ENCODE measurements at places on chromosomes 2 and 18.

DNA sequence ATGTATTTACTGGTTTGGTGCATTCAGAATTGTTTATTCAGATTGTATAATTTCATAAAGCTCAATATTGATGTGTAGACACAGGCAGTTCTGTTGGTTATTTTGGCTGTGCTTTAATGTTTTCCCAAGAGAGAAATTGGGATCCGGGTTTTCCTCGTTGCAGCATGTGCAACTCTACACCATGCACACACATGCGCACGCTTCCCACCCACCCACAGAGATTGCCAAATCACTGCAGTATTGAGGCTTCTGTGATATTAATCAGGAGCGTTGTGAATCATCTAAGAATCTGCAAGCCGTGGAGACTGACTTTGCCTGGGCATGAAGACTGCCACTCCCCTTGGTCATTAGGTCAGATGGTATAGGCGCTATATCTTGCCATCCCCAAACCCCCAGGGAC is 571.5 kb downstream of the SLC4A3 start:
- DNase-seq: peak; percentile 93

DNA sequence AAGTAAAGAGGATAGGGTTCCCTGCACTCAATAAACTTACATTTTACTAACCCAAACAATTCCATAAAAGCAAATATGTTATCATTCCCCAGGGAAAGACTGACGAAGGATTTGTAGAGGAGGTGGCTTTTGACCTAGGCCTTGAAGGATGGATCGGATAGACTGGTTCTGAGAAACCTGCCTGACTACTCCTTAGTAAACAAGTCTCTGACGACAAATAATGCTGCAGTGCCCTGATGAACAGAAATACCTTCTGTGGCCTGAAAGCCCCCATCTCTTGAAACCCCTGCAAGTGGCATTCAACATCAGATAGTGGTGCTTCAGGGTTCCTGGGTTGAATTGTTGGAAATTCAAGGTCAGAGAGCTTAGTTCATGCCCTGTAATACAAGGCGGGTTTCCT is 19.2 kb downstream of the PRKCE start:
- DNase-seq: no peak

DNA sequence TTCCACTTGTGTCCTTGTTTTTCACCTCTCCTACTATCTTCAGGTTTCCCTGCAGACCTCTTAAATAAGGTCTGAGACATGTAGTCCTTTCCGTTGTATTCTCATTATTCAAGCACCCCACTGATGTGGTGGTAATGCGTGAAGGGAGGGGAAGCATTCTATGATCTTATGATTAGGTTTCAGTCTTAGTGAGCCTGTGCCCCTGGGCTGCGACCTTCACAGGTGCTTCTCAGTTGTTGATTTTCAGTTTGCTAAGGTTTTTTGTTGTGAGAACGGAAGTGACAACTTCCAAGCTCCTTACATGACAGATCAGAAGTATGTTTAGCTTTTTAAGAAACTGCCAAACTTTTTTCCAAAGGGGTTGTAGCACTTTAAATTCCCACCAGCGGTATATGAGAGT is 41.3 kb downstream of the VPS54 start:
- DNase-seq: no peak

DNA sequence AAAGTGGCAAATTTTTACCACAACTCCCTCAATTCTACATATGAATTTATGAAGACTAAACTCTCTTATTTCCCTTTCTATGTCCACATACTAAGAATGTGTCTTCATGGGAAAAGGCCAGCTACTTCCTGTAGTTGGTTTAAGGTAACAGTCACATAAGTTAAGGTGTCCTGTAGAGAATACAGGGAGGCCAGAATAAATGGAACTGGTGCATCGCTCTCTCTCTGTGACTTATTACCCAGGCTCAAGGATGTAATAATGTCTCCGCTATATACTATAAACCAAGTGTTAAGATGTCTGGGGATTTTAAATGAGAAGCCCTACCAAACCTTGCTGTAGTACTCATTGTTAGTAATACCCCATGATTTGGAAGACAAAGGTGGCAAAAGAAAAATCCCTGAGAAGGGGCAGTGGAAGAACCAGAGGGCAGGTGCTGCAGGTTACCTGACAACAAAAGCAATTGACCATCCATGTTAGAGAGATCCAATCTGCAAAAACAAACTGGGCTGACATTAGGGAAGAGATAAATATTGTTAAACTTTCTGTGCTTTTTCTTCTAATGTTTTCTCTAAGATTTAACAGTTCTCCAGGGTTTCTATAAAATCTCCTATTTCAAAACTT is 372.8 kb downstream of the TMX3 start:
- no peak for DNase-seq

DNA sequence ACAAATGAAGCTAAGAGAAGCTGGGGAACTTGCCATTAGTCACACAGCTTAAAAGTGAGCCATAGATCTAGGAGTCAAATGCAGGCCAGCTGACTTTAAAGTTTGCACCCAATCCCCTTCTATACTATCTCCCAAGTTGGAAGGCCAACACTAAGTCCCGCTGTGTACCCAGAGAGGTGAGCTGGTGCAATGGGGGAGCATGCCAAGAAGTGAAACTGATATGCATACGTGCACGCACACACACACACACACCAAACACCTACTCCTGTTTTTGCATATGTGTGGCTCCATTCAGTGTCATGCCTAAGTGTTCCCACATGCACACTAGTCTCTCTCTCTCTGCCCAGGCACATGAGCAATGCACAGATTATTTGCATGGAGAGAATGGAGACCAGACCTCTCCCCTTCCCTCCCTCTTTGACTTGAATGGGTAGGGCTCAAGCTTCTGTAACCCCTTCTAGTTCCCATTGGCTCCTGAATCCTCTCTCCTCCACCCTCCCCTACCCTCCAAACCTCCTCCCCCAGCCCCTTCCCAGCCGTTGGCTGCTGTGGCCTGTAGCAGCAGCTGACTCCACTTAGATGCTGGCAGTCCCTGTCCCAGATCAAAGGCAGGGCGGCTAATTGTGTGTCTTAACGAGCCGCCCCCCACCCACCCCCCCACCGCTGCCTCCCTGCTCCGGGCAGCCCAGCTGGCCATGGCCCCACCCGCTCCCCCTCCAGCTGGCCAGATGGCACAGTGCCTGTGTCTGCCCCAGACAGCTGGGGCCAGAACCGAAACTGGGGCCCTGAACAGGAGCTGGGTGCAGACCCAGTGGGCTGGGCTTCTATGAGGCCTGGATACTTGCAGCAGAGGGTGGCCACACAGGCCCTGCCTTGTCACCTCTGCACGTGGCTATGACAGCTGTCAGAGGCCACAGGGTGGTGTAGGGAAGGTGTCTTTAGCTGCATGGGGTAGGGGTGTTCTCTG is 5.6 kb downstream of the WNT10A start:
- no peak for DNase-seq

DNA sequence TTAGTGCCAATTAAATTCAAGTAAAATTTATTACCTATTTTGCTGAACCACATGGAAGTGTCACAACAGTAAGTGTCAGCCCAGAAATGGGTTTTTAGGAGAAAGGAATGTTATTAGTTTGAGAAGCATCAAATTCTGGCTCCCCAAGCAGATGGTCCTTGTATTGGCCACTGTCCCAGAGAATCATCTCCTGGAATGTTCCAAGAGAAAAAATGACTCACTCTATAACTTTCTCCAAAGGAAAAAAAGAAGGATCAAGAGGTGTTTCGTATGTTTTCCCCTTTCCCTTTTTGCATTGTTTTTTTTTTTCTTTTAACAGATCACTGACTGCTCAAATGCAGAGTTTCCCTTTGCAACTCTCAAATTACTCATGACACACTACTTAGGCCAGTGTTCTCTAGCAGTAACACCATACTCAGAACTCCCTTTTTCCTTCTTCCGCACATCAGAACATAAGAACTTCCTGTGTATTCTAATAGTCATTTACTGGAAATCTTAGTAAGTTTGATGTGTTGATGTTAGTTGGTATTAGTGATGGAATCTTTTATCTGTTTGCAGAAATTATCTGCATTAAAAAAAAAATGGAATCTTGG is 390.3 kb downstream of the GPD2 start:
- peak; percentile 63 for DNase-seq

DNA sequence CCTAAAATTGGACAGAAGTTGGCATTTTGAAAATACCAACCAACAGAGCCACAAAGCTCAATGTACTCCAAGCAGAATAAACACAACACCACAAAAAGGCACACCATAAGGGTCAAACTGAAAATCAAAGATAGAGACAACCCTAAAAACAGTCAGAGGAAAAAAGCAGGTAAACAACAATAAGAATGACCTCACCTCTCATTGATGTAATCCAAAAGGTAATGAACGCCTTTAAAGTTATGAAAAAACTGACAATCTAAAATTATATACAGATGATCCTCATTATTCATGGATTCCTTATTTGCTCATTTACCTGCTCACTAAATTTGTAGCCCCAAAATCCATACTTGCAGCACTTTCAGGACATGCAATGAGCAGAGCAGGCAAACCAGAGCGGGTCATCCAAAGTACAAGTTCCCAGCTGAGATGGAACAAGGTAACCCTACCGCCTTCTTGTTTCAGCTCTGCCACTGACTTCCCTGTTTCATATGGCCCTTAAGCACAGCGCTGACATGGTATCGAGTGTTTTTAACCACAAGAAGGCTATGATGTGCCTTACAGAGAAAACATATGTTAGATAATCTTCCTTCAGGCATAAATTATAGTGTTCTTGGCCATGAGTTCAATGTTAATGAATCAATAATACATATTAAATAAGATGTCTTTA is 17.0 kb downstream of the RTN4 start:
- no peak for DNase-seq

GRCh38 chr2:45965871-45966498 is 314.5 kb downstream of the PRKCE start:
- no peak for DNase-seq

DNA sequence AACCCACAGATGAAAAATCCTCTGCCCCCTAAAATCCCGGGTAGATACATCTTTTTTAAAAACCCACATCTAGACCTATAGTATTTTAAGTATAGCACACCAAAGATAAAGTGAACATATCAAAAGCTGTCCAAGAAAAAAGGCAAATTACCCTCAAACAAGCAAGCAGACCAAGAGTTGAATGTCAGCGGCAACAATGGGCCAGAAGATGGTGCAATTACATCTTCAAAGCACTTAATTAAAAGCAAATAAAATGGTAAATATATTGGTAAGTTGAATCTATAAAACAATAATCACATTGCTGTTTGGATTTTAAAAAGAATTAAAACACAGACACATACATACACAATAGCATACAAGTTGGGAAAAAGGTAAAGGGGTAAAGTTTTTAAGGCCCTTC is 98.5 kb downstream of the MYOM1 start:
- no peak for DNase-seq

DNA sequence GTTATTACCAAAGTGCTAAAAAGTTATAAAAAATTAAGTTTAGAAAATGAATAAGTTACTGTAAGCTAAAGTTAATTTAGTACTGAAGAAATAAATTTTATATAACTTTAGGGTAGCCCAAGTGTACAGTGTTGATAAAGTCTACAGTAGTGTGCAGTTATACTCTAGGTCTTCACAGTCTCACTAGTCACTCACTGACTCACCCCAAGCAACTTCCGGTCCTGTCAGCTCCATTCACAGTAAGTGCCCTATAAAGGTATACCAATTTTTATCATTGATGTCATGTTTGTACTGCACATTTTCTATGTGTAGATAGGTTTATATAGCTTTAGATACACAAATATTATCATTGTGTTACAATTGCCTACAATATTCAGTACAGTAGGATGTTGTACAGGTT is 518.3 kb upstream of the PIK3C3 start:
- peak; percentile 6 for DNase-seq

DNA sequence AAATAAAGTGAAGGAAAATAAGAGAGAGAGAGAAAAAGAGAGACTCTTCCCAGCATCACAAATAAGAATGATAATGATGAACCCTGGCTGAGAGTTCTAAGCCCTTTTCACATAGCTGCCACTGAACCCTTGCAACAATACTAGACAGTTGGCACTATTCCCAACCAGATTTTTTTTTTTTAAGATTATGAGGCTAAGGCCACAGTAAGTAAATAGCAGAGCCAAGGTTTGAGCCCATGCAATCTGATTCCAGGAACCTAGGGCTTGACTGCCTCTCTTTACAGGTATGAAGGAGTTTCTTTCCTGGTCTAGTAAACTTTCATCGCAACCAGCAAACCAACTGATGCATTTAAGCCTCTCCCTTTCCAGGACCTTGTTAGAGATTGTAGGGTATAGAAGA is 424.6 kb downstream of the NCKAP5 start:
- no peak for DNase-seq

- DNase-seq: no peak
Measured at GRCh38 chr2:174874085-174874484, 109.8 kb upstream of the CHRNA1 start.

GRCh38 chr2:215870986-215871385 is 142.4 kb downstream of the MREG start:
- no peak for DNase-seq

DNA sequence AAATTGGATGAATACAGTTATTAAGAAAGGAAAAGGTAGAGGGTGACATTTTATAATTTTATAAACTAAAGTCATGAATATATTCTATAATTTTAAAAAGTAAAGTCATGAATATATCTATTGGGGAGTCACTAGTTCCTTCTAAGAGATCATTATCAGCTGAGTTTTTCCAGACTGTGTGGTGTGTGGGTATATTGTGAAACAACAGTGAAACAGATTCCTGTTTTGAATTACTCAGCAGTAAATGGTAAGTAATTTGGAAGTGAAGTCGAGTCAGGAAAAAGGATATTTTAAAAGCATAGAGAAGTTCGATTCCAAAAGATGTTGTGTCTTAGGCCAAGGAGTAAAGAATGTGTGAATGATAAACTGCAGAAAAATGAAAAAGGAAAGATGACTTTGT is 1018.2 kb upstream of the NXPH2 start:
- DNase-seq: no peak

DNA sequence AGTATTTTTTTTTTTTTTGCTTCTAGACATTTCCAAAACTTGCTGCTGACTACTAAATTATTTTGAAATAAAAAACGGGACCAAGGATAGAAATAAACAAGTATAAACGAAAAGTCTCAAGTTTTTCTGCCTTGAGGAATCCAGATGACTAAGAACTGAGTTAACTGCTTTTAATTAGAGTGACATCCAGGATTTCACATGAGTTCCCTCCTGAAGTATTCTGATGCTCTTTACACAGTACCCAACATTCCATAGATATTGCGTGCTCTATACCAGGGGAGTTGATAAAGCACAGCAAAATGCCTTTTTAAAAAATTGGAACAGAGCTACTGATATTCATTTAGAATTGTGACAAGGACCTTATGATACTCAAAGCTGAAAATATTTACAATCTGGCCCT is 618.0 kb downstream of the CCDC85A start:
- DNase-seq: peak; percentile 8

- no peak for DNase-seq
Measured at GRCh38 chr2:117997872-117998454, 15.9 kb downstream of the CCDC93 start.

GRCh38 chr2:145324748-145325147 is 804.8 kb upstream of the ZEB2 start:
- no peak for DNase-seq

DNA sequence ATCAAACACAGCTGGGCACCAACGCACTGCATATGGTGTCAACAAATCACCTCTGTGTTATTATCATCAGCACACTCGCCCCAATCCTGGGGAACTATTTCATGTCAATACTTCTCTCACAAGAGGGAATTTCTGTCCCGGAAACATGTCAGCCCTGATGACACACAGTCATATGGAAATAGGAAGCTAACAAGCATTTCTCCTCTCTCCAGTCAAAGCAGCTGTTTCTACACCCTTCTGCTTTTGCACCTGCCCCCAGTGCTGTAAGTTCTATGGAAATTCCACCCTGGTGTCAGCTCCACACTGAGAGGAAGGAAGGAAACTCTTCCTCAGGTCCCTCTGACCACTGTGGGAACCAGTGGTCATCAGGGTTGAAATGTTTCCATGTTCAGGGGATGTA is 447.6 kb upstream of the ID2 start:
- no peak for DNase-seq

All from iris pigment epithelial cell (primary cell).